ENCODE measurements at places on chromosomes 2 and 18.

- DNase-seq, result no peak
Observed at GRCh38 chr2:108986916-108987510, 2.0 kb downstream of the EDAR start.

GRCh38 chr18:56240405-56240804 is 398.0 kb downstream of the TXNL1 start:
- DNase-seq, result no peak

DNA sequence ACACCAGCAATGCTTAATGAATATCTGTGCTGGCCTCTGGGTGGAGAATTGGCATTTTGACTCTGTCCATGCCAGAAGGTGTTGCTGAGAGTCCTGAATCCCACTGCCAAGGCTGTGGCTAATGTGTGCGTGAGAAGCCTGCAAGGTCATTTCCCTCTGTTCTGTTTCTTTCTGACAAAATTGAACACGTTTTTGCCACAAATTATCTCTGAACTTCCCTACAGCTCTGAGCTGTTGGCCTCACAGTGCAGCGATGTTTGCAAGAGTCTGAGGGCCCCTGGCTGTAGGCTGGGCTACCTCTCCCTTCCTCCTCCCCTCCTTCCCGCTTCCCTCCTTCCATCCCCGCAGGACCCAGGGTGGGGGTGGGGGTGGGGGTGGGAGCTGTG is 154.1 kb upstream of the HS6ST1 start:
- DNase-seq, result no peak

GRCh38 chr2:11835403-11835802 is 89.0 kb downstream of the LPIN1 start:
- no peak for DNase-seq

DNA sequence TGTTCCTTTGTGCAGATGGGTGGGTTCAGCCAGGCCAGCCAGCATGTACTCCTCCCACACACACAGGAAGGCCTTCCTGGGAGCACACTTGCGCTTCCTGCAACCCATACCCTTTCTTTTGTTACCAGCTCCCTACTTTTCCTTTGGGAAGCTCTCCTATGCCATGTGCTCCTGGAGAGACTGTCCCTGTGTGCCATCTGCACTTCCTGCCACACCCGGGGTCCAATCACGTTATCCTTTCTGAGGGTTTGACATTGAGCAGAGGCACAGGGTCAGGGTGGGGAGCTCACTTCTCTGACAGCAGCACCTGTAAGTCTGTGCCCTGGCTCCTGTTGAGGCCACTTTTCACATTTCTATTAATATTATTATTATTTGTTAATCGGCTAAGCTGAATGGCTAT is 62.9 kb downstream of the COPS8 start:
- DNase-seq, result no peak

- DNase-seq, result no peak
Observed at GRCh38 chr2:202432776-202433175, 56.6 kb downstream of the BMPR2 start.

- DNase-seq, result no peak
Observed at GRCh38 chr18:58996131-58996641, 131.5 kb downstream of the ZNF532 start.

DNA sequence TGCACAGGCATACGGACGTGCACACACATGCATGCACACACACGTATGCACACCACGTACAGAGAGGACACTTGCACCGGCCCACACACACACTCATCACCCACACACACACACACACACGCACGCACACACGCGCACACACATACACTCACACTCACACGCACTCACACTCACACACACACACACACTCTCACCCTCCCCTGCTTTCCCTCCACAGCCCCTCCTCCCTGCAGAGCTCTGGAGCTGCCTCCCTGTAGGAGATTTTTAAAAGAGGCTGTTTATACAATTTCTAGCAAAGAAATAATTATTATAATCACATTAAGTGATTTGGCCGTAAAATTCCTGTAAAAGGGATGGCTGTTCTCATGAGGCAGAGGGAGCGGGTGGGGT is 36.5 kb upstream of the SNED1 start:
- DNase-seq, result no peak

DNA sequence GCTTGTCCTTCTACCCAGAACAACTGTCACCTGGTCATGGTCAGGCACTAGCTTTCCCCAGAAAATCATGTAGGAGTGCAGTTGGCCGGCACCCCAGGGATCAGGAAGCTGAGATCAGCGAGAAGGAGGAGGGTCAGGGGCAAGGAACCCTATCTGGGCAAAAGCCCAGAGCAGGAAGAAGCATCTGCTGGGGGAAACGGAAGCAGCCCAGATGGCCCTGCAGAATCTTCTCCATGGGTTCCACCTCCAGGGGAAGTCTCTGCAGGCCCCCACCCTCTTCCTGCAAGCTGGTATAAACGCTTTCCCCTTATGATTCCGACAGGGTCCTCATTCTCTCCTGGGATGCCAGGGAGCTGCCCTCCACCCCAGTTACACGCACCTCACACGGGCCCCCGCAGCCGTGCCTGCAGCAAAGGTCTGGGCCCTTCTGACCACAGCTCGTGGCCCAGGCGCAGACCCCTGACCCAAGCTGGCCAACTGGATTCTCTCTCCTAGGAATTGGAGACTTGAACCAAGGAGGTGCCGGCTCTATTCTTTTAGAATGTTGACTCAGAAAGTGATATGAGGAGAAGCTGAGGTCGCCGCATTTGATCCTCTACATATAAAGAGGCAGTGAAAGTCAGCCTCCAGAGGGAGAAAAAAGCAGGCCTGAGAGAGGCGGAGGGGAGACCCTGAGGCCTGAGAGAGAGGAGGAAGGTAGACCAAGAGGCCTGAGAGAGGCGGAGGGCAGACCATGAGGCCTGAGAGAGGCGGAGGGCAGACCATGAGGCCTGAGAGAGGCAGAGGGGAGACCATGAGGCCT is 71.0 kb downstream of the STPG4 start:
- no peak for DNase-seq

GRCh38 chr2:99484205-99484604 is 5.6 kb downstream of the REV1 start:
- DNase-seq, result no peak

DNA sequence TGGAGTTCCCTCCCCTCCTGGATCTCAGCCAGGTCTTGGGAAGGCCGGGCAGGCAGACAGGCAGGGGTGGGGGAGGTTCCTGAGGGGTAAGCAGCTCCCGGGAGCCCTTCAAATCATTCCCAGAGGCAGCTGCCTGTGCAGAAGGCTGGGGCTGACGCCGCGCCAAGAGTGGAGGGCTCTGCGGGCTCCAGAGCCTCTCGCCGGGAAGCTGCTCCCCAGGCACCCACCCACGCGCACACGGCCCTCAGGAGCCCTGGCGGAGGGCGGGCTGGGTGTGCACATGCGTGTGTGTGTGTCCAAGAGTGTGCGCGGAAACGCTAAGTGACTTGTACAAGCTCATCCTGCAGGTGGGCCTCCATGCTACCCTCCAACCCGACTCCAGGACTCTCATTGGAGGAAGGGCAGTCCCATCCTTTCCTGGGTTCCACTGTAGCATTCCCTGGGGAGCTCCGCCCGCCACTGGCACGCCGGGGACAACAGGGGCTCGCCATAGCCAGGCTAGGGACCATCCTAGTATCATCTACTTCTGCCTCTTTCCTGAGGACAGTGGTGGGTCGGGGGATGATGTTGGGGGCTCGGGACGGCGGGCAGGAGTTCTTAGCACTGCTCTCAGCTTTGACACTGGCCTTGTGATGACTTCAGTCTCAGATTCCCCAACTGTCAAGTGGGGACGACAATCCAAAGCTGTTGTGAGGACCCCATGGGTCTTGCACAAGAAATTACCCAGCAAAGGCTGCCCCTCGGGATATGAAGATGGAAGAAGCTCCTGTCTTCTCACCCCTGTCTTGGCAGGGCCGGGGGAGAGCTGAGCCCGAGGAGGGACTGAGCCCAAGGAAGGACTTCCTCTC is 50.3 kb downstream of the INHBB start:
- peak; percentile 60 for DNase-seq

GRCh38 chr2:112597537-112598322 is 13.3 kb downstream of the CHCHD5 start:
- DNase-seq, result no peak

- DNase-seq, result no peak
Observed at GRCh38 chr2:126467367-126468054, 188.4 kb upstream of the GYPC start.

DNA sequence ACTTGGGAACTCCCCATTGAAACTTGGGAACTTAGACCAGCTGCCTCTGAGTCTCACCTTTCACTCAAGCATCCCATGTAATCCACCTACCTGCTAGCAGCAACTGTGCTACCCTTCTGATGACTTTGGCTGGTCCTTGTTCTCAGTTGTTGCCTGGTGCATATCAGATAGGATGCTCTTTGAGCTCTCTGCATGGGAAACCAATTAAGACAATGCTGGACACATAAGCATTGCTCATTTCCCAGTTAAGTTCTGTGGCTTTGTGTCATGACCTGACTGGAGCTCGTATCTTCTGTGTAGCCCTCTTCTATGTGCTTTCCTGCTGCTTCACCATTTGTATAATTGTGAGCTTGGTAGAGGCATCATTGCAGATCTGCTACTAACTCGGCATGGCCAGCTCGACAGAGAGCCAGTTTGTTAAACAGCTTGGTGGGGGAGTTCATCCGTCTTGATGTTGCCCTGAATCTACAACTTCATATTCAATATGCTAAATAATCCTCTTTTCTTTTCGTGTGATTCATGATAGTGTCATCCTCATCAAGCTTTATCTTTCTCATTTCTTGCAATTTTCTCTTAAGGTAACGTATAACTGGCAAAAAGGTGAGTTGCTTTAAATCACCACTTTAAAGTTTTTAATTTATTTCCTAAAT is 447.5 kb upstream of the SLC14A2 start:
- no peak for DNase-seq

DNA sequence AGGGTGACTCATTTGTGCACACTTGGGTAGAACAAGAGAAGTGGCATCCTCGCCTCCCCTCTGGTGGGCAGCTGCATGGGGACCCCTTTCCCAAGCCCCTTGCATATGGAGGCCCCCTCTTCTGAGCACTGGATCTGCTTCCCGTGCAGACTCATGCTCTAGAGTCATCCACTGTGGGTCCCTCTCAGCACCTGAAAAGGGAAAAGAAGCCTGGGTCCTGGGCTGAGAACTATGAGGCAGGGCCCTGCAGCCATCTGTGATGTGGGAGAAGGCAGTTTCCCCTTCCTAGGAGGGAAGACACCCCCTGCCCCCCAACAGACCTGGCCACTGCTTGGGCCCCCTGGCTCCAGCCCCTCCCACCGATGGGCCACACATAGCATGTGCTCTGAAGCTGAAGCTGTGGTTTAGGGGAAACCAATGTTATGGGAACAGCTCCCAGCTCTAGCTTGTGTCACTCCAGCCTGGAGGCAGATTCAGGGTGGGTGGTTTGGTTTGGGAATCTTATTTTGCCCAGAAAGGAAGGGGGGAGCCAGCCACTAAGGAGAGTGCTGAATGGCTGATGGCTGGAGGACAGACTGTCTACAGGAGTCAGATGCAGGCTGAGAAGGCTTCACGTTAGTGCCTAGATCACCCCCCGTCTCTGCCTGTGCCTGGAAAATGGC is 172.8 kb downstream of the GLI2 start:
- no peak for DNase-seq

- DNase-seq, result no peak
Observed at GRCh38 chr2:25035537-25036220, 6.2 kb upstream of the EFR3B start.

DNA sequence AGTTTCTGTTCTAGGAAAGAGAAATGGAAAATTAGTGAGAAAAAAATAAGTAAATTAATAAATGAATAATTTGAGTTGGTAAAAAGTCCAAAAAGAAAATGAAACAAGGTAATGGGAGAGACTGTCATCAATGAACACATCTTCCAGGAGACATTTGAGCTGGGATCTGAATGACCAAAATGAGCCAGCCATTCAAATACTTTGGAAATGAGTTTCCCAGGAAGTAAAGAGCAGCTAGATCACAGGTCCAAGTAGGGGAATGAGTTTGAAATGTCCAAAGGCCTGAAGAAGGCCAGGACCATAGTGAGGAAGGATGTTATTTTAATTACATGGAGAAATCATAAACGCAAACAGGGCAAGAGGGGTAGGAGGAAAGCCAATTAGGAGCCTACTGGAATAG is 6.6 kb upstream of the DNAH7 start:
- no peak for DNase-seq

DNA sequence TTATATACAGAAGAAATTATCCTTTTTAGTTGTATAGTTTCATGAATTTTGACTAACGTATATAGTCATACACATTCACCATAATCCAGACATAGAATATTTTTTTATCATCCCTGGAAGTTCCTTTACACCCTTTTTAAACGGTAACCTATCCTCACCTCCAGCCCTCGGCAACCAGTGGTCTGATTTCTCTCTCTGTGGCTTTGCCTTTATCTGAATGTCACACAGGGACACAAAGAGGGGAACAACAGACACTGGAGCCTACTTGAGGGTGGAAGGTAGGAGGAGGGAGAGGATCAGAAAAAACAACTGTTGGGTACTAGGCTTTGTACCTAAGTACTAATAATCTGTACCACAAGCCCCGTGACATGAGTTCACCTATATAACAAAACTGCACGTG is 191.9 kb downstream of the MC4R start:
- DNase-seq, result no peak

Data from NCI-H774 (cell line).